ENCODE measurements at places on chromosomes 4 and X.

- H3K27me3 ChIP-seq: no peaks in the 10 kb centered on the region
- no peak for DNase-seq
- H3K4me3 ChIP-seq: no peak overlapping the region
- H3K36me3 ChIP-seq: no peaks in the 10 kb centered on the region
- H3K4me1 ChIP-seq: no peaks in the 10 kb centered on the region
These were observed 123.4 kb downstream of the ASB9 start for GRCh38 chrX:15146515-15146914.

GRCh38 chr4:134533068-134533467 lies 331.5 kb upstream of the PABPC4L start:
- H3K36me3 ChIP-seq: no peaks in the 10 kb centered on the region
- no peak for DNase-seq
- no peaks in the 10 kb centered on the region for H3K27me3 ChIP-seq

- H3K36me3 ChIP-seq: no peaks in the 10 kb centered on the region
- peak; percentile 20 for DNase-seq
- H3K27ac ChIP-seq: no peak overlapping the region
- no peaks in the 10 kb centered on the region for H3K4me1 ChIP-seq
- H3K27me3 ChIP-seq: no peaks in the 10 kb centered on the region
These were observed 21.2 kb upstream of the GPC3 start for GRCh38 chrX:134006484-134007161.

DNA sequence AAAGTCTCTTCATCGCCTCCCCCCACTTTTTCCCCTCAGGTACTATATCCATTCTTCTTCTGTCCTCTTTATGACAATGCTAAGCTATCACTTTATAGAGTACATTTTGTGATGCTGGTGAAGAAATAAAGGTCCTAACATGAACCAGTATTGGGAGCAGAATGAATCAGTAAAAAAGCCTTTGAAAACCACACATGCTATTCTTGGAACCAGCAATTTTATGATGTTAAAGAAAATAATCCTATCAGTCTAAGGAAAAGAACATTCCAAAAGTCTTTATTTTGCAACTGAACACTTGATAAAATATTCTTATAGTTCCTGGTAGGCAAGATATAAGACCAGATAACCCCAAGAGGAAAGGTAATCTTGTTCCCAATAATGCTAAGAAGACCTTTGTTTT lies 107.8 kb upstream of the MCF2 start:
- H3K4me1 ChIP-seq: no peaks in the 10 kb centered on the region
- no peak overlapping the region for H3K27ac ChIP-seq
- no peaks in the 10 kb centered on the region for H3K36me3 ChIP-seq
- peak; percentile 29 for DNase-seq
- H3K4me3 ChIP-seq: no peak overlapping the region

DNA sequence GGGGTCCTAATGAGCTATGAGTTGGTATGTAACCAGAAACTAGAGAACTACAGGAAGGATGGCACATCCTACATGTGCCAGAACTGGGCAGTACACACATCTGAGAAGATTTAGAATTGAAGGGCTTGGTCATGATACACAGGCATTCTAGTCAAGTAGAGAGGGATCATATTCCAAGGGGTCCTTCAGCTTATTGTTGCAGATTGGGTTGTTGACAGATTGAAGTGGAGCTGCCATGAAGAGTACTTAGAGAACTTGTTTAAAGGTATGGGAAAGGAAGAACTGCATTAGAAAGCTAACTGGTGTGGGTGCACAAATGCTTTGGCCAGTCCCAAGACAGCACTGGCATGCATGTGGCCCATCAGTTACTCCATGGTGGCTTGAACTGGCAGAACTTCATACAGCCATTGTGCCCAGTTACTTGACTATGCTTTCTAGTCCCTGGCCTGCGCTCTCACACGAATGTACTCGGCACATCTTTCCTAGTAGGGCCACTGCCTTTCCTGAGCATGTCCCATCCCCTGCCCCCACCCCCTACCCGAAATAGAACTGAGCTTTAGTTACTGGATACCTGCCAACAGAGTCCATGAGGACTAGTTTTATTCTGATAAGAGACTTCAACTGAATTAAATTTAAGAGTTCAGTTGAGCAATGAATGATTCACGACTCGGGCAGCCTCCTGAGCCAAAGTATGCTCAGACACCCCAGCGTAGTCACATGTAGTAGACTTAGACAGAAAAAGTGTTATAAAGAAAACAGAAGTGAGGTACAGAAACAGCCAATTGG lies 64.0 kb downstream of the CCNG2 start:
- no peaks in the 10 kb centered on the region for H3K4me1 ChIP-seq
- peak; percentile 48 for DNase-seq
- H3K27me3 ChIP-seq: peaks cover 11% of the 10 kb centered on the region
- no peak overlapping the region for H3K27ac ChIP-seq
- H3K4me3 ChIP-seq: no peak overlapping the region

GRCh38 chr4:118950929-118951570 lies 62.4 kb downstream of the SYNPO2 start:
- no peaks in the 10 kb centered on the region for H3K27me3 ChIP-seq
- H3K36me3 ChIP-seq: no peaks in the 10 kb centered on the region
- H3K4me1 ChIP-seq: peaks cover 3% of the 10 kb centered on the region
- DNase-seq: no peak

Measured in fibroblast of lung (primary cell).